SJSA1 (cell line): ENCODE measurements at places on chromosomes 6 and 20.
A peak's percentile ranks its signal among the peaks of the same experiment; 100 is the strongest.

- DNase-seq = no peak
Measured at GRCh38 chr6:137829641-137830083, 37.4 kb upstream of the TNFAIP3 start.

- no peak for DNase-seq
Measured at GRCh38 chr6:107244742-107245480, 129.6 kb upstream of the BEND3 start.

DNA sequence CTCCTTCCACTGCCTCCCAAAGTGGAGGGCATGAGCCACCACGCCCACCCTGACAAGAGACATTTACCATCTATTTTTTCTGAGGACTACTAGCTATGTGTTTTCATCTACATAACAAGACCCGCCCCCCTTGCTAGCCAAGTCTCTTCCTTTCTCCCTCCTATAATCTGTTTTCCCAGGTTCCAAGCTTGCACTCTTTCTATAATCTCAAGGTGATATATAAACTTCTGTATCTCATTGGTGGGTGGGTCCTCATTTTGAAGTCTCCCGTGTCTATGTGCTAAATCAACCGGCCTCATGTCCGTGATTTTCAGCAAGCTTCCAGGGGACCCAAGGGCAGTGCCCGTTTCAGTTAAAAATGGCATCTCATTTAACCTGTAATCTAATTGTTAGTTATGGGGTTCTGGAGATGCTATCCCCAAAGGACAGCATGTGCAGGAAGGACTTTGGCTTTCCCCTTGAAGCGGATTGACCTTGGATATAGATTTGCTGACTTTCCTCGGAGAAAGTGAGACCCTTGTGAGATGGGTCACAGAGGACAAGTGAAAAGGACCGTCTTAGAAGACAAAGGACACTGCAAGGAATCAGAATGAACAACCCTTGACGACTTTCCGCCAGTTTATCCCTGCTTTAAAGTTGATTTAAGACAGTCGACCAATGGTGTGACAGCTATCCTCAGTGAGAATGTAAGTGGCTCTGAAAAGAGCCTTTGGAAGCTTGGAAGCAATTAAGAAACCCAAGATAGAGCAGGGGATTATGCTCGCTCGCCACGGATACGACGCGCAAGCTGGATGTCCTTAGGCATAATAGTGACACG is 22.4 kb downstream of the OR2B2 start:
- no peak for DNase-seq

- no peak for DNase-seq
Measured at GRCh38 chr6:87333033-87333432, 4.0 kb upstream of the GJB7 start.

GRCh38 chr6:150165020-150165702 is 22.3 kb downstream of the PPP1R14C start:
- no peak for DNase-seq

DNA sequence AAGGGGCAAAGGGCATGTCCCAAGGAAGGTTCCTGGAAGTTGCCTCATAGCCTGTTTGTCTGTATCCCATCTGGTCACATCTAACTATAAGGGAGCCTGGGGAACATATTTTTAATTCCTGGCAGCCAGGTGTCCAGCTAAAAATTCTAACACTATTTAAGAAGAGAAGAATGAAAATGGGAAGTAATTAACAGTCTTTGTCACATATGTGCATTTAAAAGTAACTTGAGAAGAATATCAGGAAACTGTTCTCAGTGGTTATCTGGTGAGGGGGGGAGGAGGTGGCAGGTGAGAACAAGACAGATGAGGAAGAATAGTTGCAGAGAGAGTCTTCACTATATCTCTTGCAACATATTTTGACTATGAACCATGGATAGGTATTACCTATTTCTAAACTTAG is 75.5 kb upstream of the ELOVL5 start:
- no peak for DNase-seq

- no peak for DNase-seq
Measured at GRCh38 chr6:137870744-137871247, 3.7 kb downstream of the TNFAIP3 start.

GRCh38 chr6:170292407-170293158 is 1.7 kb upstream of the DLL1 start:
- peak; percentile 18 for DNase-seq

GRCh38 chr6:169824848-169825557 is 73.6 kb downstream of the ERMARD start:
- peak; percentile 37 for DNase-seq

DNA sequence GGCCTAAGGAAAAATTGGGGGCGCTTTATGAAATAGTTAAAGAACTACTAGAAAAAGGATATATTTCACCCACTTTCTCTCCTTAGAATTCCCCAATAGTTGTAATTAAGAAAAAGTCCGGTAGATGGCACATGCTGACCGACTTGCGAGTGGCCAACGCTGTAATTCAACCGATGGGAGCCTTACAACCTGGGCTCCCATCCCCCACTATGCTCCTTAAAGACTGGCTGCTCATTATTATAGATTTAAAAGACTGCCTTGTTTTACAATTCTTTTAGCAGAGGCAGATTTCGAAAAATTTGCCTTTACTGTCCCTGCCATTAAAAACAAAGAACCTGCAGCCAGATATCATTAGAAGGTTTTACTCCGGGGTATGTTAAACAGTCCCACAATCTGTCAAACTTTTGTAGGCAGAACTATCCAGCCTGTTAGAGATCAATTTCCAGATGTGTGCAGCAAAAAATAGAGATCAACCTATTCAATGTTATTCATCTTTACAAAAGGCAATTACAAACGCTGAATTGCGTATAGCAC is 58.5 kb upstream of the PRSS16 start:
- peak; percentile 61 for DNase-seq

DNA sequence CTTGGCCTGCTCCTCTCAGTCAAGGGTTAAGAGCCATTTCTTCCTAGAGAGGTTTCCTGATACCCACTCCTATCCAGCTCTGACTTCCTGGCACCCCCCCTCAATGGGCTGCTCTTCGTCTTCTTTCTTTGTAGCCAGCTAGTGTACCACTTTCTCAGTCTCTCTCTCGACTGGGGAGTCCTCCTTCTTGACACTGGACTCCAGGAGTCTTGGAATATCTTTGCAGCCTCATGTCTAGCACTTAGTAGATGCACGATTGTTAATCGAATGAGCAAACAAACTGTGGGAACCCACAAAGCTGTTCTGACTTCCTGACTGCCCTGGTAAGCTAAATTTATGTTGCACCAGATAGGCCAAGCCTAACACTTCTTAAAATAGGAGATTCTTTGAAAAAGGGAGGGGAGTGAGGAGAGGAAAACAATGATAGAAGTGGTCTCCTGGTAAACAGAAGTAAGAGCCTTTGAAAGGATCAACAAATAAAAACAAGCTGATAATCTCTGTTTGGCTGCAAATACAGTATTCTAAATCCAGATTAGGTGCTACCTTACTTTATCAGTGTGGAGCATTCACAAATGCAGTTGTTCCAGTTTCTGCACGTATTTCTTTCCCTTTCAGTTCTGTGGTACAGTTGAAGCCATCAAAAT is 160.1 kb upstream of the CITED2 start:
- no peak for DNase-seq

GRCh38 chr20:20786428-20786827 is 74.0 kb upstream of the RALGAPA2 start:
- no peak for DNase-seq

GRCh38 chr6:156713548-156713947 is 63.6 kb upstream of the ARID1B start:
- DNase-seq = no peak
